ENCODE measurements at places on chromosomes 12 and 14.
A peak's percentile ranks its signal among the peaks of the same experiment; 100 is the strongest.

GRCh38 chr14:106436310-106436905 is 910.0 kb downstream of the TMEM121 start:
- peak; percentile 64 for DNase-seq

DNA sequence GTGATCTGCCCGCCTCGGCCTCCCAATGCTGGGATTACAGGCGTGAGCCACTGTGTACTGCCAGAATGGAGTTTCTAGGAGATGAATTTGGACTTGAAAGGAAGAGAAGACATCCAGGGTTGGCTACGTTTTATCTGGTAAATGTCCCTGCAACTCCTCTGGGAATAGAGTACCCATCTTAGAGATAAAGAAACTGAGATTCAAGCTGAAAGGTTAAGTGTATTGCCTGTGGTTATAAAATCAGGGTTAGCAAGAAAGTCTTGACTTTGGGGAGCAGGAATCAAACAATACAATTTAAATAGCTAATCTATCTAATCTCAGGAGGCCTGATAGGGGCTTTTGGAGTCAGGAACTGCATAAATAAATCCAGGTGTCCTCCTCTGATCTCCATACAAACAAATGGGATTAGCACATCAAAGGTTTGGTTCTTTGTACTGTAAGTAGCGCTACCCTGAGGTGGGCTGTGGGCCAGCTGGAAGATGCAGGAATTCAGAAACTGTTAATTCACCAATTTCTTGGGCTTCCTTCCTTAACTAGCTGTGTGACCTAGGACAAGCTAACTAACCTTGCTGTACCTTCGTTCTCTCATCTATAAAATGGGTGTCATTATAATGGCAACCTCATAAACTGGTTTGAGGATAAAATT is 45.1 kb downstream of the TBX3 start:
- DNase-seq, result no peak

DNA sequence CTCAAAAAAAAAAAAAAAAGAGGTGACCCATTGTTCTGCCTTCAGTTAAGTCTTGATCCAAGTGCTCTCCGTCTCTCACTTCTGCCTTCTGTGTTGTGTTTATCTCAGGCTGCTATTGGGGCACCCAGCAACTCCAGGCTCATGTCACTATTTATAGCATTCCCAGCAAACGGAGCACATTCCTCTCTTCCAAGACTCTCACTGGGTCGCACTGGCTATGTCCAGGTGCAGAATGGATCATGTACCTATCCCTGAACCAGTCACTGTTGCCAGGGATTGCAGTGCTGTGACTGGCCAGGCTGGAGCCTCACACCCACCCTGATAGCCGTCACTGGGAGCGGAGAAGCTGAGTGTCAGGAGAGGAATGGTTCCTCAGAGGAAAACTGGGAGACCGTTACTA is 31.2 kb downstream of the RHOF start:
- DNase-seq, result no peak

- DNase-seq, result no peak
Observed at GRCh38 chr12:131592972-131593371, 117.9 kb upstream of the SFSWAP start.

DNA sequence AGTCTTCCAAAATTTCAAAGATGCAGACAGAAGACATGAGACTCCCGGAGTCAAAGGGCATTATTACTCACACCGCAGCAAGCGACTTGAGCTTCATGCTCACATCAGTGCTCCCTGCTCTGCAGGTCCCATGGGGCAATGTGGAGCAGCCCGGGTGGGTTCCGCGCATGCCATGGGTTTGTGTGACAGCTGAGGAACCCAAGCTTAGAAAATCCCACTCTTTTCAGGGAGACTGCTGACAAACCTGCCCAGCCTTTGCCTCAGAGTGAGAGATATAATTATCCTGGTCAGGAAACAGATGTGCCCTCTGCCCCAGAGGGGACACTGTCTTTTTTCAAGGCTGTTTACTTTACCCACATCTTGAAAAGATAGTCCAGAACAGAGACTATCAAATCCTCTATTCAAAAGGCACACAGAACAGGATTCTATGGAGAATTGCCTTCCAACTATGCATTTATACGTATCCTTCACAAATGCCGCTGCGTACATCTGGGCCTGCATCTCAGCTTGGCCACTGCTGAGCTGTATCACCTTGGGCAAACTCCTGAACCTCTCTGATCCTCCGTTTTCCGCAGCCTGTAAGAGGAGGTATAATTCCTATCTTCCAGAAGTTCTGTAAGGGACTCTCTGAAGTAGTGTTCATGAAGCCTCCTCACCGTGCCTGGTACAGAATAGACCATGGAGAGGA is 16.0 kb downstream of the C14orf132 start:
- no peak for DNase-seq

- DNase-seq, result peak; percentile 11
Observed at GRCh38 chr14:52267501-52268278, at the start of gene PTGDR. Gene PTGDR, plus strand, starts transcription at chr14:52267698. Its CDS starts 117 bp downstream, at chr14:52267815.

GRCh38 chr14:37673439-37673838 is 78.0 kb downstream of the TTC6 start:
- no peak for DNase-seq

- DNase-seq, result no peak
Observed at GRCh38 chr12:80939231-80939950, 1.7 kb upstream of the LIN7A start.

- no peak for DNase-seq
Observed at GRCh38 chr14:87309557-87309956, 683.4 kb downstream of the GALC start.

GRCh38 chr12:48072266-48072665 is 33.6 kb downstream of the SENP1 start:
- no peak for DNase-seq

- no peak for DNase-seq
Observed at GRCh38 chr12:39483597-39483996, 40.7 kb upstream of the KIF21A start.

GRCh38 chr12:91836264-91836663 is 309.4 kb downstream of the BTG1 start:
- no peak for DNase-seq

GRCh38 chr12:54358191-54358944 is 5.9 kb downstream of the GPR84 start:
- no peak for DNase-seq

DNA sequence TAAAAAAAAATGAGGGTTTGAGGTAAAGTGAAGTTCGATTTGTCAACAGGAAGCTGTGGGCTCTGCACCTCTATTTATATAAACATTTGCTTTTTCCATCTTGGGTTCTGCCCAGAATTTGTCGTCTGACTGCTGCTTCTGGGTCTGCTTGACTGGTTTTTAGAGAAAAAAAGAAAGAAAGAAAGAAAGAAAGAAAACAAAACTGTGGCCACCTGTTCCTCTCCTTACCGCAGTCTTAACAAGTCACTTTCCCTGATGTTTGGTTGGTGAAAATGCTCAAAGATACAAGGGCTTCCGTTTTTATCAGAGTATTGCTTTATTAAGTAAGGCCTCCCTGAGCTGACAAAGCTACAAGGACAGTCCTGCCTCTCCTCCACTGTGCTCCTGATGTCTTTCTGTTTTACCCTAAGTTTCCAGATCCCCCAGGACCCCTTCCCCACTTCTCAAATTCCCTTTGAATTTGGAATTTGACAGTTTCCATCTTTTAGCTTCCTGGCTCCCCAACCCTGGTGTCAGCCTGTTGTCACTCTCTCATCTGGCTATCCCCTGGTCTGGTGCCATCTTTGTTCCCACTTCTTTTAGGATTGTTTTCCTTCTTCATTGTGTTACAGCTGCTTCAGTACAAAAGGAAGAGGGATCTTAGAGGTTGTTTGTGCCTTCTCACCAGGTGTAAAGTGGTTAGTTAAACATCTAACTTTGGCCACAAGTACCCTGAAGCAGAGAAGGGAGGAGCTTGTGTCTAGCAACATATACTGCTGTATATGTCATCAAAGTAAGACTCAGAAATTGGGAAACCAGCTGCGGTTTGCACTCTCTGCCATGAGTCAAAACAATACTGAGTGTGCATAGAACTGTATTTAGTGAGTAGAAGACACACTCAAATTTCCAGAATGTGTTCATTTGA is 18.0 kb downstream of the MFAP5 start:
- DNase-seq, result no peak

DNA sequence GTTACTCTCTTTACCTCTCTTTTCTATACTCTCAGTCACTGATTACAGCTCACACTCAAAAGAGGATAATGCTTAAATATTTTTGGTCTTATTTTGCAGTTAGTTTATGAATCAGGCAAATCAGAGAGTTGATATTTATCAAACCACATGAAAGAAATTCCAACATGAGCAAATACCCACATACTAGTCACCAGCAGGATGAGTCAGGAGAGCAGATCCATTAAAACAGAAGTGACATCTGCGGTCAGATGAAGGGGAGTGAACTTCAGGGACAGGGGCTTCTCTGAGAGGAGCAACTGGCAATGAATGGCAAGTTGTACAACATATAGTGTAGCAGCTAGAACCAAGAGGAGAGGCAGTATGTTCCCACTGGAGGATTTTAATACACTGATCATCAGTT is 258.7 kb downstream of the SYT10 start:
- DNase-seq, result no peak

GRCh38 chr14:80477388-80478160 is 266.3 kb upstream of the DIO2 start:
- DNase-seq, result no peak

DNA sequence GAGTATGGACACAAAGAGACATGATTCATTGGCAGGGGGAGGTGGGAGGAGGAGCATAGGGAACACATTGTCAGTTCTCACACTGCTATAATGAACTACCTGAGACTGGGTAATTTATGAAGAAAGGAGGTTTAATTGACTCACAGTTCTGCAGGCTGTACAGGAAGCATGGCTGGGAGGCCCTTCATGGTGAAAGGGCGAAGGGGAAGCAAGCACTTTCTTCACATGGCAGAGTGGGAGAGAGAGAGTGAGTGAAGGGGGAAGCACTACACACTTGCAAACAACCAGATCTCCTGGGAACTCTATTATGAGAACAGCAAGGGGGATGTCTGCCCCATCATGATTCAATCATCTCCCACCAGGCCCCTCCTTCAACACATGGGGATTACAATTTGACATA is 391.8 kb downstream of the BMP4 start:
- DNase-seq, result no peak

DNA sequence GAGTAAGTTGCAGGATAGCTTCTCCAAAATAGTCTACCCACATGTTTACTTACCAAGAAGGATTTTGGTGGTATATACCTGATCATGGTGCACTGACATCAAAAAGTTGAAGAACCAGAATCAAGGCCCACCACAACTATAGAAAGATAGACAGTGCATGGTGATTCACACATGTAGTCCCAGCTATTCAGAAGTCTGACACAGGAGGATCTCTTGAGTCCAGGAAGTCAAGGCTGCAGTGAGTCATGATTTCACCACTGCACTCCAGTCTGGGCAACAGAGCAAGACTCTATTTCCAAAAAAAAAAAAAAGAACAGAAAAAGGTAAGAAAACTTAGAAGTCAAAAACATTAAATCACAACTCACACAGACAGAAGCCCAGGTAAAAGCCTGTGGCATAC is 422.2 kb upstream of the FOXG1 start:
- no peak for DNase-seq

DNA sequence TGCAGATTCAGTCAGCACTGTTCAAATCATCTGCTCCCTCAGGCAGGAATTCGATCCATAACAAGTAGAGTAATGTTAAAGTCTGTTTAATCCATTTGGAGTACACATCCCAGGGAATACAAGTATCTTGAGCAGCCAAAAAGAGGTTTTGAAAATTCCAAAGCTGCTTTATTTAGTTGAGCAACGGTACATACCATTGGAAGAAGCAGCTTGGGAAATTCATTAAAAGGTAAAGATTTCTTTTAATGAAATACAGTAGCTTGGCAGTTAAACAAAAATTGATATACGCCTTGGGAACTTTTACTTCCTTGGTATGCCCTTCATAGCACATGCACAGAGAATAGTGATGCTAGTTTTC is 153.8 kb downstream of the LRIG3 start:
- no peak for DNase-seq

- no peak for DNase-seq
Observed at GRCh38 chr12:75712223-75712622, 200.8 kb upstream of the KRR1 start.

Measured in stimulated activated CD4-positive, alpha-beta T cell treated with anti-CD3 and anti-CD28 coated beads, Interleukin-1b, Interleukin-23, amount 100 ng/mL, for 4 hours (primary cell).